ENCODE measurements at places on chromosomes 3 and 15.
A peak's percentile ranks its signal among the peaks of the same experiment; 100 is the strongest.

GRCh38 chr3:15630646-15631350, 29.3 kb downstream of the BTD start:
- peak; percentile 54 for DNase-seq

- DNase-seq: no peak
Observed at GRCh38 chr3:114597012-114597411, 303.2 kb downstream of the TIGIT start.

- DNase-seq: no peak
Observed at GRCh38 chr15:37789881-37790280, 144.6 kb upstream of the TMCO5A start.

DNA sequence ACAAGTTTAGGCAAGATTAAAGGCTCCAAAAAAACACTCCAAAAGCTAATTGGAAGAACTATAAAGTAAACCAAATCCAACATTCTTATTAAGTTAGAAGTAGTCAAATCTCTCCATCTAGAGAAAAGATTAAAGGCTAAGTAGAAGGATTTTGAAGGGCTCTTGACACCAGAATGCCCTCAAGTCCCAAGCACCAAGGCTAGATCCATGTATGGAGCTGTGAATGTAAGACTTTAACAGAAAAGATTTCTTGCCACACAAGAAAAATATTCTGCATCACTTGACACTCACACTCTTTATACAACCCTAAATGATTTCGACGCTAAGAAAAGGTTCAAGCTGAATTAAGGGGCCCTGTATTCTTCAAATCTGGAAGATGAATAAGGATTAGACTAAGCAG, 345.2 kb downstream of the VGLL3 start:
- no peak for DNase-seq

- no peak for DNase-seq
Observed at GRCh38 chr3:186220365-186220764, 111.5 kb upstream of the ETV5 start.

DNA sequence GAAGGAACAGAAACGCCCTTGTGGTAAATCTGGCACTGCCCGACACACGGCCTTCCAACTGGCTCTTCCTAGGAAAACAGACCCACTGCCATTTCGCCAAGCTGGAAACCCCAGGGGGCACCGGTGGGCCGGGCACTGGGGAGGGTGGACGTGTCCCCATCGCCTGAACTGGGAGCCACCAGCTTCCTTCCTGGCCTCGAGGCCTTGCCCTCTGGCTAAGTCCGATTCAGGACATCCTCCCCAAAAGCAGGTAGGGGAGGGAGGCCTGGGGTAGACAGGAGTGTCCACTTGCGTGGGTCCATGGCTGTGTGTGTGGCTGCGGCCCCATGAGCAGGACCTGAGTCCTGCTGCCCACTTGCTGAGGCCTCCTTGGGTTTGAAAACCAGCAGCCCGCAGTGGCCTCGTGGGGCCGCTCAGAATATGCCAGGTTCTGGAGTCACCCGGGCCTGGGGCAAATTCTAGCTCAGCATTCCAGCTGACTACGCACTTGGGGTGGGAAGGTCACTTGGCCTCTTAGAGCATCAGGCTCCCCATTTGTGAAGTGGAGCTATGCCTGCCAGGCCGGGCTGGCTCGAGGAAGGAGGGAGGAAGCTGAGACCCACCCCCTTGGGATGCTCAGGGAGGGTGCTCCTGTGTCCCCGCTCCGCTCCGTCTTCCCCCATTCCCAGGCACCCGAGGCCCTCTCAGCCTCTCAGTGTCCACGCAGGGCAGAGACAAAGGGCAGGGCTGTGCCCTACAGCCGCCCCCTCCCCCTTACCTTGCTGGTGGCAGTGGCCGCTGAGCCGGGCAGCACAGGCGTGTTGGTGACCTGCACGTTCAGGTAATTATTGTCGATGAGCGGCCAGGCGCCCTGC, 37.5 kb downstream of the RGMA start:
- no peak for DNase-seq

GRCh38 chr15:30991255-30992235, at the start of gene MTMR10:
TSS of gene MTMR10 (minus strand) at chr15:30991628. CDS start at chr15:30991506, 122 bp downstream.
- peak; percentile 91 for DNase-seq

DNA sequence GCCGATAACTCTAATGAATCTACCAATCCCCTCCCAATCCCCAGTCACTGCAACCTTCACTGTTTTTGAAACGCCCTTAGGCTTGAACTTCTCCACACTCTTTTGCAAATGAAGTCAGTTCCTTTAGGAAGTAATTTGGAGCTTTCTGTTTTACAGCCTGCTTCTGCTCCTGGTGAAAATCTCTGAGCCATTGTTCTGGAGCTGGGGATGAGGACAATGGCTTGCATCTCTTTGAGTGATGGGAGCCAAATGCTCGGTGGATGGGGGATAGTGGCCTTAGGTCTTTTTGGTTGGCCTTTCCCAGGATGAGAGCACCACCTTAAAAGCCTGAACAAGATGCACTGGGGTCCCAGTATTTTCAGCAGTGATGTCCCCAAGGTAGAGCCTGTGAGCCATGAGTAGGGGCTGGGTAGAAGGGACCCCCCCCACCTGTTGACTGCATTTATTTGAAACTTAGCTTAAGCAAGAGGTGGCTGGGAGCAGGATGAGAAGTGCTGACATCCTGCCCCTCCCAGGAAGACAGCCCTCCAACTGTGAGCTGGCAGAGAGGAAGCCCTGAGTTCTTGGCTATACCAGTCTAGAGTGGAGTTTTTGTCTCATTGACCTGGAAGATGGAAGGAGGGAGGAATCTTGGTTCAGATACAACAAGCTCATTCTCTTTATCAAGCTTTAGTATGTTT, 7.6 kb upstream of the MYO5C start:
- DNase-seq: no peak

- no peak for DNase-seq
Observed at GRCh38 chr3:2948882-2949281, 161.3 kb downstream of the IL5RA start.

- DNase-seq: peak; percentile 67
Observed at GRCh38 chr3:33001889-33002288, 50.4 kb downstream of the CCR4 start.

- DNase-seq: no peak
Observed at GRCh38 chr15:83178869-83179325, 28.7 kb downstream of the HDGFL3 start.

GRCh38 chr15:64681424-64682024, 93.9 kb downstream of the RBPMS2 start:
- DNase-seq: peak; percentile 39

- no peak for DNase-seq
Observed at GRCh38 chr15:82079736-82080135, 33.9 kb upstream of the MEX3B start.

DNA sequence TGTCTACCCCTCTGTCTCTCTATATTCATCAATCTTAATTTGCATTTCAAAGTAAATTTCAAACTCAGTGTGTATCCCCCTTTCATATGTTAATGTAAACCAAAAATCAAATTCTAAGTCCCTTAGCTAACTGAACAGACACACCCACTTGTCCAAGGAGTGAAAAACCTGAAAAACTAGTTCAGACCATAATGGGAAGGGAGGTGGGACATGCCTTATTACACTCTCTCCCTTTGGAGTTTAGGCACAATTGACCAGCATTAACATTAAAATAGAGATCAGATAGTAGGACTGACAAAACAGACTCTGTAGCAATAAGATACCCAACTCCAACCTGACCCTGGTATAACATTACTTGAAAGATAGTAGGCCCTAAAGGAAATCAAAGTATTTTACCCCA, 247.7 kb upstream of the GADL1 start:
- no peak for DNase-seq

- no peak for DNase-seq
Observed at GRCh38 chr3:95351158-95351557, 1288.3 kb downstream of the NSUN3 start.

DNA sequence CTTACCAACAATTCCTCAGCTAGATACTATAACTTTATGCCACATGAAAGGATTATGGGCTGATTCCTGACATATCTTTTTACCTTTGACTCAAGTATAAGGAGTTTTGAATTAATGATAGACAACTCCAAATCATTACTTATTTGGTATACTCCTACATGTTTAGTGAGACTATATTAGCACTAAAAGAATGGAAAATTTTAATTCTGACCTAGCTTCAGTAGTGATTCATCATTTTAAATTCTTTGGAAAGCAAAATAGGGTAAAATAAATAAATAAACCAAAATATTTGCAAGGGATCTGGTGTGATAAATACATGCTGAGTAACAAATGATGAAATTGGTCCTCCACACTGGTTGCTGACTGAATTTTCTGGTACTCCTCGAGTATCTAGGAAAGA, 42.3 kb upstream of the VGLL3 start:
- no peak for DNase-seq

GRCh38 chr3:45933591-45933990, 9.7 kb upstream of the CXCR6 start:
- no peak for DNase-seq

GRCh38 chr3:13598926-13599886, 50.3 kb downstream of the FBLN2 start:
- DNase-seq: no peak

DNA sequence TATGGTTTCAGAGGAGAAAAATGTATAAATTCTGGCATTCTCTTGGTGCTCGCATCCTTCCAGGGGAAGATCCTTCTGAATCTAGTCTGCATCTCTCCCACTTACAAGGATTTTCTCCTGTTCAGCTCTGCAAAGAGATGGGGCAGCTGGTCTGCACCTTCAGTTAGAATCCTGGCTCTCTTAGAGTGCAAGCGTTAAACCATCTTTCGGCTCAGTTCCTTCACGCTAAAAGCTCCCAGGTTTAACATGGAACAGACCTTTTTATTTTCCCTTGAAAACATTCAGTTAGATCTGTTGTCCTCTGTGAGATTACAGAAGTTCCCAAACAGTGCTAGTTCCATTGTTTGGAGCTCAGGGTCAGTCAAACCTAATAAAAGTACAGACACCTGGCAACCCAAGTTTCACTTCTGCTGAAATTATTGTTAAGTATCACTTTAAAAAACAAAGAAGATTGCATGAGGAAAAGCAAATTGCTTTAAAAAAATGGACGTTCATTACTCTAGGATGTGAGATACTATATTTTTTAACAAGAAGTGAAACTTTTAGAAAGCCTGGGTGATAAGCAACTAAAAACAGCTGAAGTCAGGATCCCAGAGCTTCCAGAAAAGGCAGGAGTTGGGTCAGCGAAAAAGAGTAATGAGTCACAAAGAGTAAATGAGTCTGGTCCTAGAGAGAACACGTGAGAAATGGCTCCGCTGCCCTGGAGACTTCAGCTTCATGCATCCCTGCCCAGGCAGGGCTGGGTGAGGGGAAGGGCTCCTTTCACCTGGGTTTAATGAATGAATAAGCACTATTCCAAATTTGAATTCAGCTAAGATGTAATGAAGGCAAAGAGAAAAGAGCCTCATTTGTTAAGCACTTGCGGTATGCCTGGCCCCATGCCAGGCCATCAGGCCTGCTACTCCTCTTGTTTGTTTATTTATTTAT, 63.3 kb downstream of the ABTB1 start:
- DNase-seq: peak; percentile 89

DNA sequence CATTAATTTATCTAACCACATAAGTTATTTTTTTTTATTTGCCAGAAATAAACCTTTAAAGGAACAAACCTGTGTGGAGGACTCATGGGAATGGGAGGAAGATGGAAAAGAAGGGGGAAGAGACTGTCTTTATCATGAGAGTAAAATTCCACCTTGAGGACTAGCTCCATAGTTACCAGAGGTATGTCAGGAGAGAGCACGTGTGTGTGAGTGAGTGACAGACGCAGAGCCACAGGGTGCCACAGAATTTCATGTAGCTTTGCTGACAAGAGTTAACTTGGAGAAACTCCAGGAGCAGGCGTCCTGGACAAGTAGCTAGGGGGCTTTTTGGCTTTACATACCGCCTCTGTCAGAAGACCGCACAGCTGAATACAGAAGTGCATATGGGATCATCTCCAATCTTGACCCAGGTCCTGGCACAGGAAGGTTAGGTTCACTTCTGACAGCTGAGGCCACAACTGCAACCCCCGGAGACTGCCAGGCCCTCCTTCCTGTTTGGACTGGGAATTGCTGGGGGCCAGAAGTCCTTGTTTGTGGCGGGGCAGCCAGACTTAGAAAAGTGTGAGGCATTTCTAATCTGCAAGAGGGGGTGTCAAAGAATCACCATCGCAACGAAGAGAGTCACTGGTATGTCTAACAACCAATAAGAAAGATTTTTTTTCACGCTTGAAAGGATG, 197.8 kb upstream of the TPM1 start:
- no peak for DNase-seq

- no peak for DNase-seq
Observed at GRCh38 chr15:67199881-67200763, 54.3 kb downstream of the AAGAB start.

- DNase-seq: no peak
Observed at GRCh38 chr3:132001036-132001435, 33.8 kb downstream of the CPNE4 start.

DNA sequence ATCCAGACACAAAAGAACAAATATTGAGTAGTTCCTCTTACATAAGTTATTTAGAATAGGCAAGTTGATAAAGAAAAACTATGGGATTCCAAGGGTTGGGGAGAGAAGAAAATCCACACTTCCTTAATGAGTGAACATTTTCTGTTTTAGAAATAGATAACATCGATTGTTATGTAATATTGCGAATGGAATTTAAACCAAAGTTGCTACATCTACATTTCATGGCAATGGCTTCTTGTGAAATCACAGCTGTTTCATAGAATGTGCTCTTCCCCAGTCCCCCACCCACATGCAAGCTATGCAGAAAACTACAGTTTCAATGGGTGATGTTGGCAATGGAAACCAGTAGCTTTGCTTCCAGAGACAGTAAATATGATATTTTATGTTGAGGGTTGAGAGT, 1639.5 kb downstream of the SI start:
- no peak for DNase-seq

- DNase-seq: no peak
Observed at GRCh38 chr3:133023362-133023761, 14.8 kb upstream of the TMEM108 start.

DNA sequence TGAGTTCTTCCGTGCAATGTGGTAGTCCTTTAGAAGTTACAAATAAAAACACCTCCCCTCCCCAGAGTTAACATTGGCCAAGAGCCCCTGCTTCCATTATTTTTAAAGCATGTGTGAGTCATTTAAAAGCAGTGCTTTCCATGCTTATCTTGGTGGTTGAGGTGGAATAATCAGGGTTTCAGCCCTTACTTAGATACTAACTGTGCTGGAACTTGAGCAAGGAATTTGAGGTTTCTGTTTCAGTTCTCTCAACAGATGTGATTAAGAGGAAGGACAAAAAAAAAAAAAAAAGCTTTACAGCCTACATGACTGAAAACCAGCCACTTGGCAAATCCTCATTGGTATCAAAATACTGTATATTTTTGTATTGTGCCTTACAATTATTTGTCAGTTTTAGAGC, 64.5 kb downstream of the CGNL1 start:
- DNase-seq: no peak

DNA sequence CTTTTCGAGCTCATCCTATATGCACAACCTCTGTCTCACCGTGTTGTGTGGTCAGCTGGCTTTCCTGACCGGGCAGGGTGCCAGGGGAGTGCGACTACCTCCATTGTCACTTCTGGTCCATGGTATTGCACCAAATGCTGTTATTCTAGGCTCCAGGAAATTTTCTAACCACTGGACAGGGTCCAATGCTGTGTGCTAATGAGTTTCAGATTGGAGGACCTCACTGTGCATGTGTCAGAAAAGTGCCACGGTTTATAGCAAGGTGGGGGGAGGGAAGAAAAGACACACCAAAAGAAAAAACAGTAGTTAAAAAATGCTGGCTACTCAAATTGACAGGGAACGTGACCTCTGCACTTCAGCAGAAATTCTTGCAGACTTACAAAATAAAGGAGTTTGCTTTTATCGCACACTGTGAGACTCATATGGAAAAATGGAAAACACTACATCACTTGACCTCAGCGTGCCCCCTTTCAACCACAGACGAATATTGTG, 480.1 kb downstream of the FOXP1 start:
- no peak for DNase-seq

GRCh38 chr3:66444146-66444644, 56.6 kb downstream of the LRIG1 start:
- no peak for DNase-seq

GRCh38 chr3:169809230-169809795, 3.4 kb upstream of the LRRIQ4 start:
- no peak for DNase-seq
